Renal cortex interstitium (tissue), 15 donors: ENCODE measurements at places on chromosomes 3 and 15.

GRCh38 chr3:75042941-75043340 is 428.5 kb upstream of the CNTN3 start:
- no peak for DNase-seq

- no peak for DNase-seq
Measured at GRCh38 chr15:100275641-100276040, 66.1 kb downstream of the ADAMTS17 start.

DNA sequence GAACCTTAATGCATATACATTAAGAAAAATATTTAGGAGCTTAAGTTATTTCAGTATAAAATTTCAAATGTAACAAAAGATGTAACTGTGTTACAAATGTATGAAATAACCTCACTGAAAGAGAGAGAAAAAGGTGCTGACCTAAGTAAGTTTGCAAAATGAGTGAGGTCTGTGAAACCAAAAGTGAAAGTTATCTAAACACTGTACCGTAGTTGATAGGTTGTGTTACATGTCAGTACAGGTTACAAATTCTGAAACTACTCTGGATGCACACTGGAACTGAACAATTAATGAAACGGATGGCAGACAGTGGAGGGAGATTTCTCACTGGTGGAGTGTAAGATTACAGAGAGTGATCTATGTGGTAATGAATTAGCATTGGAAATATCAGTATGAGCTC is 420.7 kb downstream of the ZNF385D start:
- no peak for DNase-seq

DNA sequence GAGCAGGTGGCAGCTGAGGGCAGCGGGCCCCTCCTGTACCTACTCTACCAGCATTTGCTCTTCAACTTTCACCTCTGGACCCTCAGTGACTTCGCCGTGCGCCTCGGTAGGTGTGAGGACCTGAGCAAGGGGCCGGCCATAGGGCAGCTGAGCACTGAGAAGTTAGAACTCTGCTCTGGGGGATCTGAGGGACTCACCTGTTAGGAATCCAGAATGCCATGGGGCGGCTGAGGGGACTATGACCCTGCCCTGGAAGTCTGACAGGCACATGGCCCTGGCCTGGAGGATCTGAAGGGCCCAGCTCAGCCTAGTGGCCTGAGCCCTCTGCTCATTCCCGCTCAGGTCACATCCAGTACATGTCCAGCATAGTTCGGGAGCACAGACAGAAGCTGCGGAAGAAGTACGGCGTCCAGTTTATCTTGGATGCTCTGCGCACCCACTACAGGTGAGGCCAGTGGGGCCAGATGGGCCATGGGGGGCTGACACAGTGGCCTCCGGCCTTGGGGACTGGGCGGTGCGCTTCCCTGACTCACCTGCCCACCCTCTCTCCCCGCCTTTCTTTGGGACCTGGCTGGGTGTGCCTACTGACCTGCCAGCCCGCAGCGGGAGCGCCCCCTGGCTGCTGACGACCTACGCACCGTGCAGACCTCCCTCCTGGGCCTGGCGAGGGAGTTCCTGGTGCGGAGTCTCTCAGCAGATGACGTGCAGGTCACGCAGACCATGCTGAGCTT is 18.8 kb downstream of the NBEAL2 start:
- no peak for DNase-seq
